ENCODE measurements at places on chromosomes 12 and 14. TPM values are rescaled to one million over a fixed set of nuclear protein-coding genes. Genes with fewer than 3 reads are reported as not detected.

The PTHLH gene
- polyA plus RNA-seq, result not detected

The LUM gene
- polyA plus RNA-seq, result not detected

The BHLHE41 gene
- polyA plus RNA-seq, result 19.0 TPM

The TSPAN9 gene
- polyA plus RNA-seq, result not detected

The POP5 gene
- polyA plus RNA-seq, result 74.2 TPM

The CCDC198 gene
- polyA plus RNA-seq, result not detected

The MYH6 gene
- polyA plus RNA-seq, result not detected

The LYZ gene
- 9.2 TPM for polyA plus RNA-seq

The SPIC gene
- not detected for polyA plus RNA-seq

The FITM1 gene
- 1.1 TPM for polyA plus RNA-seq

The LRP1-AS gene
- polyA plus RNA-seq, result not detected

The PRB2 gene
- not detected for polyA plus RNA-seq

The ALKBH2 gene
- 17.6 TPM for polyA plus RNA-seq

The PAH gene
- polyA plus RNA-seq, result not detected

The ANO2 gene
- not detected for polyA plus RNA-seq

The CSRP2 gene
- polyA plus RNA-seq, result 0.09 TPM

The CLEC6A gene
- polyA plus RNA-seq, result not detected

The ANKRD33 gene
- polyA plus RNA-seq, result not detected

The CCDC38 gene
- not detected for polyA plus RNA-seq

The SERPINA12 gene
- polyA plus RNA-seq, result not detected

The LRRK2 gene
- polyA plus RNA-seq, result 6.8 TPM

The CRIP1 gene
- polyA plus RNA-seq, result 1,925 TPM

The LALBA gene
- not detected for polyA plus RNA-seq

The C1R gene
- polyA plus RNA-seq, result not detected

The KRT73 gene
- not detected for polyA plus RNA-seq

The CTSG gene
- not detected for polyA plus RNA-seq

The PRH2 gene
- polyA plus RNA-seq, result not detected

The FAM90A1 gene
- polyA plus RNA-seq, result not detected

The TMEM233 gene
- polyA plus RNA-seq, result not detected

The RPGRIP1 gene
- polyA plus RNA-seq, result 0.14 TPM

The TTC9 gene
- polyA plus RNA-seq, result 9.2 TPM

The TC2N gene
- polyA plus RNA-seq, result 8.9 TPM

The KRT5 gene
- polyA plus RNA-seq, result not detected

The PRIM1 gene
- 38.0 TPM for polyA plus RNA-seq

The WASHC3 gene
- 96.0 TPM for polyA plus RNA-seq

The C2CD5 gene
- polyA plus RNA-seq, result 17.8 TPM

The SDR9C7 gene
- not detected for polyA plus RNA-seq

The KCNH3 gene
- 0.15 TPM for polyA plus RNA-seq

The PLA2G1B gene
- polyA plus RNA-seq, result not detected
